ENCODE measurements at places on chromosomes 3 and 15.

- peak; percentile 8 for DNase-seq
These were observed 637.7 kb upstream of the TBL1XR1 start for GRCh38 chr3:177835008-177835407.

GRCh38 chr15:95302206-95302605 is 1028.3 kb upstream of the NR2F2 start:
- no peak for DNase-seq

- DNase-seq, result peak; percentile 79
These were observed 10.9 kb downstream of the TM2D3 start for GRCh38 chr15:101641129-101641764.

DNA sequence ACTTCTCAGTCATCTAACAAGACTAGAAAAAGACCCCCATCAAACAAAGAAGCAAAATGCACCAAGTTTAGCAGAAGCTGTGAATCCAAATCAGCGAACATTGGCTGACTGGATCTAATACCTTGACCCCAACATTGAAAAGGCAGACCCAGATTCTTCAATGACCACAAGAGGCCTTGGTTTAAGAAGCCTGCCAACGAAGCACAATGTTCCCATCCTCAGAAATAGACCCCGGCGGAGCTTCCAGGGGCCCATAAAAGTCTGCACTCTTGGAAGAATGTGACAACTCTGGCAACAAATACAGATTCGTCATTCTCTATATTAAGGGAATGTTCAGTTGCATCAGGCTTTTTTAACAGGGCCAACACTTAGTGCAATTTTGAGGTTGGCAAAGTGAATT is 112.8 kb upstream of the BCL6 start:
- no peak for DNase-seq

- no peak for DNase-seq
These were observed 93.7 kb upstream of the RBMS3 start for GRCh38 chr3:29186982-29187725.

GRCh38 chr3:43531835-43532234 is 90.0 kb downstream of the ANO10 start:
- DNase-seq, result no peak

- no peak for DNase-seq
These were observed 435.8 kb downstream of the LPP start for GRCh38 chr3:188589771-188590170.

DNA sequence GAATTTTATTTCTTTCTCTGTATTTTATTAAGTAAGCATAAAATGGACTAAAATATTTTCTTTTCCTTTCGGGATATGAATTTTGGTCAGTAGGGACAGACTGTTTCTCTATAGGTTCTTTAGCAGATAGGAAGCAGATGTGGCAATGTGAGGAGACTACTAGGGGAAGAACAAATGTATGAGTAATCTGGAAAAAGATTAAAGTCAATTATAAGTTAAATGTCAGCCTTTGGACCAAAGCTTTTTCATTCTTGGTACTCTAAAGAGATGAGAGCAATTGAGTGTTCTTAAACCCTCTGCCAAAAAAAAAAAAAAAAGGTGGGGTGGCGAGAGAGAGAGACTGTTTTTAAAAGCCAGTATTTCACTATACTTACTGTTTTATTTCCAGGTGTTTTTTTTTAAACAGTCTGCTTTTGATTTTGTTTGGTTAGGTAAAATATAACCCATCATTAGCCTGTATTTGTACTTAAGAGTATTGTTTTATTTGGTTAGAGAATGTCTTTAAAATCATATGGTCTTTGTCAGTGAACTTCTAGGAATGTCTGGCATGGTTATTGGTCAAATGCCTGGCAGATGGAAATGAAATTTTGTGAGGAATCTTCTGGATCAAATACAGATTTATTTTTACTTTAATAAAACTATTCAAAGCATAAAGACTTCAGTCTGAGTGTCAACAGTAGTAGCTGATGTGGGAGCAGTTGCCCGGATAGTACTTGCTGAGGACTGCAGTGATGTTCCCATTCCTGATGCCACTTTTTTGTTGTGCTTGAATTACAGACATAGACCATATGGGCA is 63.8 kb downstream of the LRRC49 start:
- DNase-seq, result no peak

DNA sequence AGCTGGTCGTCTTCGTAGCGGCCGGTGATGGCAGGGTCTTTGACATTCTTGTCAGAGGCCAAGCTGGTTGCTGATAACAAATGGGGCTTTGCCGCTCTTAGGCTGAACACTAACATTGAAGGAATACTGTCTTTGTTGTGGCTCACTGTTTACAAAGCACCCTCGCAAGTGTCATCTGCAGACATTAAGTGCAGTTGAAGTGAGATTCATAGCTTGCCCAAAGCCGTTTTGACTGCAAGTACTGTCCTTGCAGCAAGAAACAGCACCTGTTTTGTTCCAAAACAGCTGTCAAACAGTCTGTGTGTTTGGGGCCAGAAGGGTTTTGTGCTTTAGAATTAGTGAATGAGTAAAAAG is 568 bp downstream of the SENP2 start:
- DNase-seq, result no peak

DNA sequence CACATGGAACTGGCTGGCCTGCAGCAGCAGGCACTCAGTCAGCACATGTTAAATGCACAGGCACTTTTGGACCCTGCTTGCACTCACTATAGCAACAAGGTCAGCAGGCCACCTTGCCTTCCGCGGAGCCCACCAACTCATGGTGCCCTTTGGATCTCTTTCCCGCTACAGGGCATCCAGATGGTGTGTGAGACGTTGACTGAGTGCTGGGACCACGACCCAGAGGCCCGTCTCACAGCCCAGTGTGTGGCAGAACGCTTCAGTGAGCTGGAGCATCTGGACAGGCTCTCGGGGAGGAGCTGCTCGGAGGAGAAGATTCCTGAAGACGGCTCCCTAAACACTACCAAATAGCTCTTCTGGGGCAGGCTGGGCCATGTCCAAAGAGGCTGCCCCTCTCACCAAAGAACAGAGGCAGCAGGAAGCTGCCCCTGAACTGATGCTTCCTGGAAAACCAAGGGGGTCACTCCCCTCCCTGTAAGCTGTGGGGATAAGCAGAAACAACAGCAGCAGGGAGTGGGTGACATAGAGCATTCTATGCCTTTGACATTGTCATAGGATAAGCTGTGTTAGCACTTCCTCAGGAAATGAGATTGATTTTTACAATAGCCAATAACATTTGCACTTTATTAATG is 85.0 kb downstream of the TGFBR2 start:
- DNase-seq, result no peak

- DNase-seq, result no peak
These were observed 116.5 kb downstream of the SLC9A9 start for GRCh38 chr3:143731776-143732175.

DNA sequence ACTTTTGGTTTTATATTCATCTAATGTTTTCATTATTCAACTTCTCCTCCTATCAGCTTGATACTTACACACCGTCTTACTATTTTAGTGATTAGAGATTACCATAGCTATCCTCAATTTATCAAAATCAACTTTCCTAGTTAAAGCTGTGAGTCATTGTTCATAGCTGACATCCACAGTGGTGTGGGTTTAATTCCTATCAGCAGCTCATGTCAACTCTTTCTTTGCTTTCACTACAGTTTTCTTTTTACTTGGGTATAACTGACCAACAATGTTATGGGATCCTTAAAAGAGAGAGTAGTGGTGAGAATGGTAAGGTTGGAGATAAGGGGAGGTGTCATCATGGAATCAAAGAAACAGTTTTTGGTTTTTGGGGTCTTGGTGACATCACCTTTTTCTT is 112.7 kb downstream of the NFKBIZ start:
- DNase-seq, result no peak

DNA sequence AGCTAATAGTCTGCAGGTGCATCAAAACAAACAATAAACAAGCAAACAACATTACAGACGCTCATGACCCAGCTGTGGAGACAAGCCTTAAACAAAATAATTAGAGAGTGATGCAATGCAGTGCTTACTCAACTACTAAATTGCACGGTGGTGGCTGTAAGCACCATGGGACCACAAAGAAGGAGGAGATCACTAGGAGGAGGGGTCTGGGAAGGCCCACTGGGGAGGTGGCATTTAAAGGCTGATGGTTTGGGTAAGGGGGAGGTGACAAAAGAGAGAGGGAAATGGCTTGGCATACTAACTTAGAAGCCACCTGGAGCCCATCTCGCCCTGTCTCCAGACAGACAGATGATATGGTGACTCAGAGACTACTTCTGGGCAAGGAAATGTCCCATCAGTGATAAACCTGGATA is 516.7 kb downstream of the FOXP1 start:
- no peak for DNase-seq

- peak; percentile 63 for DNase-seq
These were observed 1.0 kb downstream of the PRKCD start for GRCh38 chr3:53161820-53162671.

- DNase-seq, result no peak
These were observed 611.3 kb downstream of the EDEM1 start for GRCh38 chr3:5798809-5799208.

GRCh38 chr15:77173487-77173886 is 102.6 kb upstream of the TSPAN3 start:
- DNase-seq, result no peak

DNA sequence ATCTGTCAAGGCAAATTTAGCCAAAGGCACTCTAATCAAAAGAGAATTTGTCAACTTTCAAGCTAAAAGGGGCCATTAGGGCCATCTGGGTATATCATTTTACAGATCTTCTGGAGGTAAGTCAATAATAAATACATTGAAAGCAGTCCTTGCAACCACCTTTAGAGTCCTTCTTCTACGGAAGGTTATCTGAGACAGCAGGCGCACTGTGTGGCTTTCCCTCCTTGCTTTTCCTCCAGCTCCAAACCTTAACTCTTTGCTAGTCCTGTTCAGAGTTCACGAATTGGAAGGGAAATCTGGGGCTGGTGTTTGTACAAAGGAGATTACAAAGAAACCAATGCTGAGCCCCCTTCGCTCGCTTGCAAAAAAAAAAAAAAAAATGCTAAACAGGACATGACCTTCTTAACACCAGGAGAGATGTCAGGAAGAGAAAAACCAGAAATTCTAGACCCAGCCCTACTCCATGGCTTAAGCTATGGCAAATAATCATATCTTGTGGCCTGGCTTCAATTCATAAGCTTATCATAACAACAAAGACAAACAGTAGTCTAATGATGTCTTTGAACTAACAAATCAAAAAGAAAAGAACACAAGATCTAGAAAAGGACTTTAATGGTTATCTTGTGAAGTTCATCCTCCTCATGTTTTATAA is 215.7 kb downstream of the STT3B start:
- DNase-seq, result no peak

Measured in HEK293T (cell line).